Stimulated activated CD8-positive, alpha-beta memory T cell treated with anti-CD3 and anti-CD28 coated beads, Interleukin-2, amount 100 ng/mL, for 48 hours (primary cell): ENCODE measurements at places on chromosomes 7 and 10.

GRCh38 chr7:22049766-22050500, 104.2 kb upstream of the CDCA7L start:
- DNase-seq, result no peak

DNA sequence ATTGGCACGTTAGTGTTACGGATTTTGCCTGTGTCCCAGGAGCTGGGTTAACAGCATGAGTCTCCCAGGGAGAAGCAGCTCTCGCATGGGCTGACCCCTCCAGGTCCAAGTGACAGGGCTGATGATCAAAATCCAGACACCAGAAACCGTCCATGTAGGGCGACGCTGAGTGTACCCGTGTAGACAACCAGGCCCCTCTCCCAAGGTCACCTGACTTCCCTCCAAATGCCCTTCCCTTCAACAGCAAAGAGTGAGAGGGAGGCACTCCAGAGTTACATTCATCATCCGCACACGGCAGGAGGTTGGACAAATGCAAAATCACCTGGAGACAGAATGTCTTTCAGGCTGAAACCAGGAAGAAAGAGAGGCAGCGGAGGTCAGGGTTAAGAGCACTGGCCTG, 14.9 kb upstream of the HSPA12A start:
- no peak for DNase-seq

DNA sequence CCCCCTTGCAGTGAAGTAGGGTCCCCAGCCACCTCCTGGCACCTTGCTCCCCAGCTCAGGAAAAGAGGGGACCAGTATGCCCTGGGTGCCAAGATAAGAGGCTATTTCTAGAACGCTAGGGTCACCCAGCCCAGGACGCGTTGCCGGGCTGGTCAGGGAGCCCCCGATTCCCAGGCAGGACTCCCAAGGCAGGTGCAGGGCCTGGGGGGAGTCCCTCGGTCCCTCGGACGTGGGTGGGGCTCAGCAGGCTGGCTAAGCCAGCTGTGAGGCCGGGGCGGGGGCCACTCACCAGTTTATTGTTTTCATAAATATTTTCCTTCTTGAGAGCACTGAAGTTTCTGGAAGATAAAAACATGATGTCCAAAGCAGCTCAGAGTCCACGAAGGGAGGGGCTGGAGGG, 9.3 kb downstream of the MICALL2 start:
- no peak for DNase-seq

DNA sequence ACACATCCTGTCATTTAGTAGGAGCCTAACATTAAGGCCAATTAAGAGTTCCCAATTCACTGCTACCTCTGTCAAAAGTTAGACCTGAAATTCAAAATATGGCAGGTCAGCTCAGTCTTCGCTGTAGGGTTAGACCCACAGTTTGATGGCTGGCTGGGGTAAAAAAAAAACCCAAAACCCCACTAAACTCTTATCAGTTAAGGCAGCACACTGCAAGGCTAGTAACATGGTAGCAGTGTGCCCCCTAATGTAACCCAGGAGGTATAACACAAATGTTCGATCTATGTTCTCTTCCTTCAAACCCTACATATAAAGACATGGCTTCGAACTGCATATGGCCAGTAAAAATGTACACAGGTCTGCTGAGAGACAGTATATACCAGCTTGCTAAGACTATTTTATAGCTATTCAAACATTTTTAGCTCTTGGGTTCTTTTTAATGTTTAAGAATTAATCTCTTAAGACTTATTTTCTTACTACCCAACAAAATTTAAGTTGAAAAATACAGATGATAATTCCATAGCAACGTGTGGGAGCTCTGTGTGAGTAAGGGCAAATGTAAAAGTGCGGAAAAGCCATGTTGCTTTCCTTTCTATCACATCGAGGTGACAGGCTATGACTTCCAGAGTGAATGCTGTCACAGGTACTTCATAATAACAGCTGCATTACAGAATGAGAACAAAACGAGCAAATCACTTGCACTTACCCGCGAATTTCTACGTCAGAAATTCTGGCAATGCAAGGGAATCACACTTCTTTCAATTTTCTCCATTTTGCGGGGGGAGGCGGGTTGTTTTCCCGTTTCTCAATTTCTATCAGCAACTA, 168.4 kb upstream of the IMMP2L start:
- no peak for DNase-seq

GRCh38 chr7:36085096-36085495, 68.0 kb upstream of the EEPD1 start:
- no peak for DNase-seq

DNA sequence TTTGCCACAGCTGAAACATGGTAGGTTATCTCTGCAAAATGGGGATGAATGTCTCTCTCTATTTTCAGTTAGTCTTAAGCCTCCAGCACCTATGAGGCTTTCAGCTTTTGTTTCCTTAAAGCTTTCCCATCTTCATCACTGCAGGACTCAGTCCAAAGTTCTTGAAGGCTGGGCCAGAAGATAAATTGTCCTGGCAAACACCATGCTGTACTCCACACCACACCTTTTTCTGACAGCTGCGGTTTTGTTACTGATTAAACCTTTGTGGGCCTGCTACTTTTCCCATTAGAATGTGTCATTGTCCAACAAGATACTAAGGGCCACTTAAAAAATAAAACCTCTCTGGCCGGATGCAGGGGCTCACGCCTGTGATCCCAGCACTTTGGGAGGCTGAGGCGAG, 87.2 kb upstream of the A1CF start:
- no peak for DNase-seq

GRCh38 chr10:121593281-121594075, 4.8 kb downstream of the FGFR2 start:
- no peak for DNase-seq
